Esophagus squamous epithelium (tissue), 5 donors: ENCODE measurements at places on chromosomes 1 and 21.

DNA sequence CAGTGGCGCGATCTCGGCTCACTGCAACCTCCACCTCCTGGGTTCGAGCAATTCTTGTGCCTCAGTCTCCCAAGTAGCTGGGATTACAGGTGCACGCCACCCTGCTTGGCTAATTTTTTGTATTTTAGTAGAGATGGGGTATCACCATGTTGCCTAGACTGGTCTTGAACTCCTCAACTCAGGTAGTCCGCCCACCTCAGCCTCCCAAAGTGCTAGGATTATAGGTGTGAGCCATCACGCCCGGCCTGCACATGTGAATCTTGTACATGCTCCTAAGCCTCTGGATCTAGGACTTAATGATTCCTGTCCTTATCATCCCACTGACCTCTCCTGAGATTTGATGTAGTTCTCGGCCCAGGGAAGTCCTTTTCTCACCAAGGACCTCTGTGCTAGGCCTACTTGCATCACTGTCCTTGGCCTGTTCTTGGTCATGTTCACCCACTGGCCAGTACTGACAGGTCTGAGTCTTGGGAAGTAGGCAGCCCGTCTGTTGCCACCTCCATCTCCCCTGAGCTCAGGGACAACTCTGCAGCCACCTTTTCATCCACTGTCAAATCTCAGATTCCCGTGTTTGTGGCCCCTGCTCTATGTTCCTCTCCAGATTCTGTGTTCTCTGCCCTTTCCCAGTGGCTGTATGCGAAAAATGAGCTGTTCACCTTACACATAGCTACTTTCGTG is 9.4 kb downstream of the HYI start:
- peaks cover 78% of the 10 kb centered on the region for H3K36me3 ChIP-seq
- H3K4me3 ChIP-seq = no peak overlapping the region
- no peaks in the 10 kb centered on the region for H3K27me3 ChIP-seq
- no peak for DNase-seq

GRCh38 chr1:11680270-11681070 is 478 bp downstream of the MAD2L2 start:
- H3K27me3 ChIP-seq = peaks cover 30% of the 10 kb centered on the region
- H3K4me3 ChIP-seq = peak overlapping the region; percentile 93
- H3K4me1 ChIP-seq = peaks cover 4% of the 10 kb centered on the region
- peak overlapping the region; percentile 82 for H3K27ac ChIP-seq
- H3K36me3 ChIP-seq = peaks cover 21% of the 10 kb centered on the region

DNA sequence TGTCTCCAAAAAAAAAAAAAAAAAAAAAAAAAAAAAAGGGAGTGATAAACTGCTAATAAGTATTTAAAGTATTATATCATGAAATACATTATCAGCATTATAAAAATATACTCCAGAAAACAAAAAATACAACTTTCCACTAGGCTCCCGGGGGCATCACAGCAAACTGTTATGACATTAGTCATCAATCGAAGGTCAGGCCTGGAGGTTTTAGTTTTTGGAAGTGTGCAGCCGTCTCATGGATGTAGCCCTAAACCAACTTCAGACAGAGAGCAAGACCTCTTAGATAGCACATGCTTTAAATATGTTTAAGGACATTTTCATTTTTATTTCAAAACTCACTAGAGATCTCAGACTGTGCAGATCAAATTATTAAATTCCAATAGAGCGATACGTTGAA is 106.3 kb downstream of the RERE start:
- DNase-seq = no peak
- no peak overlapping the region for H3K4me3 ChIP-seq
- H3K27ac ChIP-seq = no peak overlapping the region
- H3K36me3 ChIP-seq = no peaks in the 10 kb centered on the region

DNA sequence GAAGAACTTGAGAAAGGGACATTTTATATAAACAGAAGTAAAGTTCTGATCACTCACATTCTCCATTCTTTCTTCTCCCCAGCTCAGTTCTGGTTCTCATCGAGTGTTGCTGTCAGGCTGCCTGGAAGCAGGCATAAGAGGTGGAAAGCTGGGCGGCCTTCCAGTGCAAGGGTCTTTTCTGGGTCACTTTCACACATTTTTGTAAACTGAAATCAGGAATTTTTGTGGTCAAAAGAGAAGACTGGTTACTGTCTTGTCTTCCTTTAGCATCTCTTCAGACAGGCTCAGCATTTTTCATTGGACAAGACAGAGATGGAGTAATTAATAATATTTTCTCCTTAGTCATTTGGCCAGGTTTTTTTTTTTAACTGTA is 93.7 kb downstream of the CTH start:
- no peaks in the 10 kb centered on the region for H3K4me1 ChIP-seq
- DNase-seq = no peak
- no peak overlapping the region for H3K4me3 ChIP-seq
- no peaks in the 10 kb centered on the region for H3K27me3 ChIP-seq

DNA sequence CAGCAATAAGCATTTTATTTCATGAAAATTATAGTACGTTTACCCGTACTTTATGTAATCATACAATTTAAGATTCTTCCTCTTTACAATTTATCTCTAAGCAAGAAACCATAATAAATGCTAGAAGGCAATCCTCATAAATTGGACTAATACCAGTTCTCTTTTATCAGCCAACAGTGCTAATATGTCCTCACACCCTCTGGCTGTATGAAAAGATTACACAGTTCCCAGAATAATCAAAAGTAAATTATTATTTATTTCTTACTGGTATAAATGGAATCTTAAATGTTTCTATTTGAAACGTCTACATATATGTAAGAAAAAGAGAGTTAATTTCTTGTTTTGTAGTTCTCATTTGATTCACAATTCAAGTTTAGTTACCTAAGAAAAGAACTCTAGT is 3.1 kb upstream of the CDKN2C start:
- no peaks in the 10 kb centered on the region for H3K4me1 ChIP-seq
- no peaks in the 10 kb centered on the region for H3K27me3 ChIP-seq

- H3K36me3 ChIP-seq = no peaks in the 10 kb centered on the region
- H3K27ac ChIP-seq = peak overlapping the region; percentile 70
- DNase-seq = no peak
- H3K4me3 ChIP-seq = no peak overlapping the region
- no peaks in the 10 kb centered on the region for H3K27me3 ChIP-seq
- peaks cover 39% of the 10 kb centered on the region for H3K4me1 ChIP-seq
These were observed 63.5 kb downstream of the AGPAT3 start for GRCh38 chr21:43928222-43929125.

- peak overlapping the region; percentile 78 for H3K4me3 ChIP-seq
- H3K27me3 ChIP-seq = no peaks in the 10 kb centered on the region
- DNase-seq = no peak
- peak overlapping the region; percentile 78 for H3K27ac ChIP-seq
- peaks cover 27% of the 10 kb centered on the region for H3K4me1 ChIP-seq
These were observed 143.7 kb upstream of the ETS2 start for GRCh38 chr21:38661889-38662568.
